ENCODE measurements at places on chromosomes 6 and 20.

GRCh38 chr6:45002390-45003105 is 325.6 kb upstream of the RUNX2 start:
- no peak for DNase-seq

- no peak for DNase-seq
These were observed 251.8 kb upstream of the RUNX2 start for GRCh38 chr6:45076217-45076930.

GRCh38 chr20:51886891-51887608 is 84.7 kb upstream of the SALL4 start:
- DNase-seq: no peak

DNA sequence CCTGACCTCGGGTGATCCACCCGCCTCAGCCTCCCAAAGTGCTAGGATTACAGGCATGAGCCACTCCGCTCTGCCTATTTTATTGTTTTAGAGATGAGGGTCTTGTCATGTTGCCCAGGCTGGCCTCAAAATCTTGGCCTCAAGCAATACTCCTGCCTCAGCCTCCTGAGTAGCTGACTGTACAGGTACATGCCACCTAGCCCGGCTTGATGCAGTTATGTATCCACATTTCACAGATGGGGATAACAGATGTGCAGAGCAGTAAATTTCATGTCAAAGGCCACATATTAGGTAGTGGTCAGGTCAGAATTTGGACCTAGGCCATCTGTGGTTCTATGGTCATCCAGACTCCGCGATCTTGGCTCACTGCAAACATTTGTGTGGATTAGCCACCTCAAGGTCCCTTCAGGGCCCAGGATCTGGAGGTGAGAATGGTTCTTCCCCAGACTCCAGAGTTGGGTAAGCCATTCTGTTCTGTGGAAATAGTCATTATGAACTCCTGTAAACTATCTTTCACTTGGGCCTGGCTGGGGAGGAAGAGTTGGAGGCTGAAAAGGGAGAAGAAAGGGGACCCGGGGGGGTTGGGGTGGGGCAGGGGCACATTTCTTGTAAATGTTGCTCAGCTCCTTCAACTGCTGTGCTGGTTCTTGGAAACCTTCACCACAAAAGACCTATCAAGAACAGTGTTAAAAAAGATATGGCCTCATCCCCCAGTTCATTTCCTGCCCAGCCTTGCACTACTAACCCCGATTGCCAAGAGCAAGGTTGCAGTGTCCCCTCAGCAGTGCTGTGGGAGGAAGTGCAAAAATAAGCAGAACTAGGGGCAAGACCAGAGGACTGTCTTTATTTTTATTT is 13.0 kb downstream of the PIM1 start:
- peak; percentile 22 for DNase-seq

GRCh38 chr6:163329991-163330390 is 84.5 kb upstream of the QKI start:
- DNase-seq: no peak

GRCh38 chr6:72639920-72640614 is 18.2 kb downstream of the KCNQ5 start:
- no peak for DNase-seq

DNA sequence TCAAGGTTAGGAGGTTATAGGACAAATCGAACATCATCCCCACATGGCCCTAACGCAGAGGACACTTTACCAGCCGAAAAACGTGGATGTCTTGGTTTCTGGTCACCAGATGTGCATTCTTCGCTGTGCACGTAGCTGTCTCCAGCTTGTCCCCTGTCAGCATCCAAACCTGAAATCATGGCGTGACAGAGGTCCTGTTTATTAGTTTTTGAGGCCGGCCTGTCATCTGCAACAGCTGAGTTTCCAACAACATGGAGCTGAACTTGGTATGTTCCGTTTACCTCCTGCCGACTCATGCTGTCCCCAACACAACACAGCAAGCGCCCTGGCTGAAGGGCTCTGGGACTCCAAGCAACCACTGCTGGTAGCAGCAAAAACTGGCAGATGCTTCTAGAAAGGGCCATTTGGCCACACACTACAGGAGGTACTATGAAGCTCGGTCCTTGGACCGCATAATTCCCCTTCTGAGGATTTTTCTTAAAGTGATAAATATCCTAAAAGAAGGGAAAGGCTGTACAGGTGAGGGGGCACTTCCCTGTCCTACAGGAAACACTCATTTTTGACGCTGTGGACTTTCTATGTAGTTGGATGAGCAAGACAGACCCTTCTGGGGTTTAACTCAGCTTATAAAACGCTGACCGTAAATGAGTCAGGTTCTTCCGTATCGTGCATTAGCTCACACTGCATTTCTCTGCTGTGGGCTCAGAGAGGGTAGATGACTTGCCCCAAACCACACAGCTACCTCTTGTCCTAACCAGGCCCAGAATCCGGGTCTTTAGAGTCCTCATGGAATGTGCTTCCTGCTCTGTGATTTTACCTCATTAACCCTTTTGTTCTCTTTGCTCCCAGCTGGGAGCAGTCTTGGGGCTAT is 79.7 kb upstream of the NFATC2 start:
- no peak for DNase-seq

- no peak for DNase-seq
These were observed 40.3 kb downstream of the NKAIN2 start for GRCh38 chr6:123844011-123844410.

DNA sequence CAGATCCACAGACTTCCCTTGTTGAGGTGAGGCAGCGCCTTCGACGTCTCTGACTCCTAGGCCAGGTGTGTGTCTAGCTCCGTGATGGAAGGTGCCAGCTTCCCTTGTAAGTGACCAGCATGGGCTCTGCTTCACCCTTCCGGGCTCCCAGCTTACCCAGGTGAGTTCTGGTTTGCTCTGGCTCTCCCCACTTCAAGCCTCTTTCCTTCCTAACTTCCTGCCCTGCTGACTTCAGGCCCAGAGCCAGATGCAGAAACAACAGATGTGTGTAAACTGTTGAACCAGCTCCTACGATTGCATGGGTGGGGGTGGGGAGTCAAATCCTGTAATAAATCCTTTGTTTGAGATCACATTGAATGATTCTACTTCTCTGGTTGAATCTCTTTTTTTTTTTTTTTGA is 51.6 kb upstream of the BMP6 start:
- no peak for DNase-seq

GRCh38 chr6:91098006-91098405 is 511.1 kb upstream of the MAP3K7 start:
- no peak for DNase-seq

DNA sequence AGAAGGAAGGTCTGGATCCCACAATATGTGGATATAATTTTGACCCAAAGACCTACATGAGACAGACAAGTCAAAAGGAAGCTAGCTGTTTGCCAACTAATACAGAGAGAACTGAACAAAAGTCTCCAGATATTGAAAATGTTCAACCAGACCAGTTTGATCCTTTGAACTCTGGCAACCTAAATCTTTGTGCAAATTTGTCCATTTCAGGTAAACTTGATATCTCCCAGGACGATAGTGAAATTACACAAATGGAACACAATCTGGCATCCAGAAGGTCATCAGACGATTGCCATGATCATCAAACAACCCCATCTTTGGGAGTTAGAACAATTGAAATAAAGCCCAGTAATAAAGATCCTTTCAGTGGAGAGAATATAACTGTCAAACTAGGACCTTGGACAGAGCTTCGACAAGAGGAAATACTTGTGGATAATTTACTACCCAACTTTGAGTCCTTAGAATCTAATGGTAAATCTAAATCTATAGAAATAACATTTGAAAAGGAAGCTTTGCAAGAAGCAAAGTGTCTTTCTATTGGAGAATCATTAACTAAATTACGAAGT is 41.9 kb upstream of the SDHAF4 start:
- DNase-seq: no peak

- no peak for DNase-seq
These were observed 13.1 kb downstream of the CYB5R4 start for GRCh38 chr6:83872386-83873118.

GRCh38 chr6:129686941-129687627 is 22.9 kb downstream of the ARHGAP18 start:
- DNase-seq: no peak

- no peak for DNase-seq
These were observed 303.4 kb downstream of the PLCB1 start for GRCh38 chr20:8435285-8436035.

Measured in stimulated activated CD4-positive, alpha-beta T cell treated with anti-CD3 and anti-CD28 coated beads, Interleukin-12 subunit alpha, Interleukin-12 subunit beta, amount 100 ng/mL, for 24 hours (primary cell).